ENCODE measurements at places on chromosomes 1 and 21. TPM values are rescaled to one million over a fixed set of nuclear protein-coding genes. Genes with fewer than 3 reads are reported as not detected.

Gene TEX50
- not detected for total RNA-seq

DNA sequence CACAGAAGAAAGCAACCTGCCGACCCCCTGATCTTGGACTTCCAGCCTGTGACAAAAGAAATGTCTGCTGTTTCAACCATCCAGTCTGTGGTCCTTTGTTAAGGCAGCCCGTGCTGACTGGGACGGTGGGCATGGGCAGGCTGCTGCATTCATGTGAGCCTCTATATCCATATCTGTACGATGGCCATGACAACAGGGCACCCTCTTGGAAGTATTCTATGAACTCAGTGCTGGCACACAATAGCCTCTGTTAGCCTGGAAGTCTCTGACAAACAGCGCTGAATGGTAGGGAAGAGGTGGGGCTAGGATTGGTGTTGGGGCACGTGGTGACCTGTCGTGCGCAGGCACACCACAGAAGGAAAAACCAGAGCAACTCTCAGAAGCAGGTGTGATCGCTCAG, 30.4 kb downstream of the SPATA21 start:
- no peak for DNase-seq

Gene WNT2B
- 6.1 TPM for total RNA-seq

GRCh38 chr1:67880056-67880601, 46.9 kb upstream of the GNG12 start:
- DNase-seq: no peak

- DNase-seq: no peak
Observed at GRCh38 chr1:183394435-183394834, 23.7 kb downstream of the NMNAT2 start.

Data from tongue (tissue), 3 donors.